ENCODE measurements at places on chromosomes 3 and 15.

- no peak for DNase-seq
These were observed 33.1 kb downstream of the DZIP1L start for GRCh38 chr3:138082085-138082991.

DNA sequence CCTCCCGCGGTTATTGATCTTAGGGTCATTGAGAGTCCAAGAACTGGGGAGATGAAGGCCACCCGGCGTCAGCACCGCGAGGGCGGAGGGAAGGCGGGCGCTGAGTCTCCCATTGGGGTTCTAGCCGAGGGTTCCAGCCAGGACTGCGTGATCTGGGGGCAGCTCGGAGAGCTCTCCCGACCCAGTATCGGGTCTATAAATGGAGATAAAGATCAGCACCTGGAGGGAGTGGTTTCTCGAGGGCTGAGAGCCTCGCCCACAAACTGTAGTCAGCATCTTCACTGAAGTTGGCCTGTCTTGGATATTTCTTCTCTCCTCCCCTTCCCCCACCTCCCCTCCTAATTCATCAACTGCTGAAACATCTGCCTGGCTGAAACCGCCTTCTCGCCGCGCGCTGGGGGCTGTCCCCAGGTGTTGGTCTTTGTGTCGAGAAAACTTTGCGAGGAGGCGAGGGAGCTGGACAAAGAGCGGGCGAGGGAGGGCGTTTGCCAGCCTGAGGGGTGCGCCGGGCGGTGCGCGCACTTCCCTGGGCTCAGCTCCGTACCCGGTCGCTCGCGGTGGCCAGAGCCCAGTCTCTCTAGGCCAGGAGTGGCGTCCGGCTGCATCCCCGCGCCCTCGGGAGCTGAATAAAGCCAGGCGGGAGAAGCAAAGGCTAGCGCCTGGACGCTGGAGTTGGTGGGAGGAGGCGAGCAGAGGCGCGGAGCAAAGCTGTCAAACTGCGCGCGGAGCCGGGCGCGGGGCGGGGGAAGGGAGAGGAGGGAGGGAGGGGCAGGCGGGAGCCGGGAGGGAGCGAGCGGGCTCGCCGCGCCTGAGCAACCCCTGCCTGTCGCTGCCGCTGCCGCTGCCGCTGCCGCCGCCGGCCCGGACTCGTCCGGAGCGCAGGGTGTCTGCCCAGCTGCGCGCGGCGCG is at the start of gene ST8SIA2:
ST8SIA2 (plus strand) TSS at position 811 of the 909 bp plus-strand sequence. CDS start 184 bp downstream, outside the sequence.
- peak; percentile 80 for DNase-seq

DNA sequence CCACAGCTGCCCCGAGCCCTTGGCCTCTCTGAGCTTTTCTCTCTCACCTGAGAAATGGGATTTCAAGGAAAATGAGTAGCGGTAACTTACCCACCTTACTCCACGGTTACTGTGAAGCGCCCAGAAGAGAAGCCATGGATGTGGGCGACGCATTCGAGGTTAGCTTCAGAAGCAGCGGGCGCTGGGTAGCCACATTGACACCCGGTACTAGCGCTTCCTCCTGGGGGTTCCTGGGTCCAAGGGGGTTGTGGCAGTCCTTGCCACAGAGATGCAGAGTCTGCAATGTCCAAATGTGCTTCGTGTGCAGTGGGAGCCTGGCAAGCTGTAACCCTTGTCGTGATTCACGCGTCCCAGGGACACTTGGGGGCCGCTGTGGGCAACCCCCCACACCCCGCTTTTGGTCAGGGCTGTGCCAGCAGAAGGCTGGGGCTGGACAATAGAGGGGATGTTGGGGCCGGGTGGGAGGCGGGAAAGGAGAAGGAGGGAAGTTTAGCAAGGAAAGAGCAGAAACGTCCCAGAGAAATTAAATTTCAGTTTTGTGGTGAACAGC is 41.4 kb upstream of the FURIN start:
- no peak for DNase-seq

DNA sequence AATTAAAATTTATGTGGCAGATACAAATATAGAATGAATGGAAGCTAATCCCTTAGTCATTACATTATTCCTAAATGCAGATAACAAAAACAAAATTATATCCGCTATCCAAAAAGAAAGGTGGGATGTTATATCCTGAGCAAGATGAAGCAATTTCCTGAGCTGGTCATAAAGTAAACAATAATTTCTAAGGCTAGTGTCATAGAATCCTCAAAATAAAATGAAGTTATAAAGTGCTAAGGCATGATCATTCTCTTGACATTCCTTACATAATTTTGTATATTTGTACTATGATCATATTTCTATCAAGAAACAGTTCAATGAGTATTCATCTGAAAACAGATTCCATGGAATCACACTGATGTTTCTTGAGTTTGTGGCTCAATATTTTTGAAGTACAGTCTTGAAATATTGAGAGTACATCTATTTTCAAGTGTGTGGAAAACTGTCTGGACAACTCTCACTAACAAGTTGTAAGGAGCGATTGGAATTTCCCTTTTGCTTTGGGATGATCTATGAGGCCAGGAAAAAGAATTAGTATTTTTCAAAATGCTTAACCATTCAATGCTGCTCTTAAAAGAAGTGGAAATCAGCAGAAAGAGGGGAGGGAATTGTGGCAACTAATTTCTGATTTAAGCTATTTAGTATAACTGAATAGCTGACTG is 92.4 kb downstream of the ABI3BP start:
- DNase-seq = no peak

DNA sequence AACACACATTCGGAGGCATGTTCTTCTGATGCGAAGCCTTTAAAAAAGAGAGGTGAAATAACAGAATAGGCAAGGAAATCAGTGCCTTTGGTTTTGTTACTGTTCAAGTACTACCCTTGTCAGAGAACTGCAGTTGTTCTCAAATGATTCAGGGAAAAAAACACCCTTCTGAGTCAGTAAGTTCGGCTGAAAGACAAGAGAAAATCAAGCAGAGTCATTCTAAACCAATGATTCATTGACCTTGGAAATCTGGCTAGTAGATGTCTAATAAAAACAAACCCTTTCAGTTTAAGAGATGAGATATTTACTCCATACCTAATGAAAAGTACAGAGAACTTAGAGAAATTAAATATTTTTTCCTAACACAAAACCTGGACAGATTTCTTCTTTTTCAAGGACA is 72.7 kb upstream of the ABI3BP start:
- no peak for DNase-seq

DNA sequence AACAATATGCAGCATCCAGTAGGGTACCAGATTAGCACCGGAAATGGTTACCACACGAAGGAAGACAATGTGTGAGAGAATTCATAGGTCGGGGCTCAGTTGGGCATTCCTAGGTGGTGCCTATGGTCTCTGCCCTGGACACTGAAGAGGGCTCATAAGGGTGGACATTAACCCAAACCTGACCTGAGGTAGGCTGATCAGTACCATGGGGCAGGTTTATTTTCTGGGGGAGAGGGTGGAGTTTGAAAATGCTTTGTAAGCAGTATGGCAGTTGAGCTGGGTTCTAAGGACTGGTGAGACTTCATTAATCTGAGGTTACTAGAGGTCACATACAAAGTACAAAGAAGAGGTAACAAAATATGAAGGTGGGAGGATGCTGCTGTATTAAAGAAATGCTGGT is 68.4 kb downstream of the RPL22L1 start:
- no peak for DNase-seq

GRCh38 chr3:48088056-48088748 is 72.0 kb upstream of the MAP4 start:
- peak; percentile 48 for DNase-seq

All from WERI-Rb-1 (cell line).